Activated naive CD4-positive, alpha-beta T cell treated with anti-CD3 and anti-CD28 coated beads for 36 hours (primary cell): ENCODE measurements at places on chromosomes 2 and 18. TPM values are rescaled to one million over a fixed set of nuclear protein-coding genes. Genes with fewer than 3 reads are reported as not detected.

GRCh38 chr2:46878886-46879285 lies 36.7 kb downstream of the MCFD2 start:
- H3K4me3 ChIP-seq, result no peak overlapping the region
- H3K4me1 ChIP-seq, result no peaks in the 10 kb centered on the region
- H3K27me3 ChIP-seq, result no peaks in the 10 kb centered on the region
- no peaks in the 10 kb centered on the region for H3K36me3 ChIP-seq

Gene KLHL29
- 2.9 TPM for total RNA-seq

DNA sequence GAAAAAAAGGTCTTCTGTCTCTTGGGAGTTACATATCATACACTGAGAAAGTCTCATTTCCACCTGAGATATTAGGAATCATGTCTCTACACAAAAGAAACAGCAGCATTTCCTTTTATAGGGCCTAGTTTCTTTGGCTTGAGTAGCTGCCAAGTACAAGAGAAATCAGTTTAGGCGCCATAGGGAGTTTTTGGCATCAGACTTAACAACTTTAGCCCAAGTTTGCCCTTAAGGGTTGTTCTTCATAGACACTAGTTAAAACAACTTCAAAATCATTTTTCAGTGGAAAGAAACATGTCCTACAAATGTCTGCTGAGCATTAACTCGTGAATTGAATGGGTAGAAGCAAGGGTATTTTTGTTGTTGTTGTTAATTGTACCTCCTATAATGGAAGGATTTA lies 587.0 kb upstream of the DSEL start:
- no peaks in the 10 kb centered on the region for H3K27me3 ChIP-seq
- no peaks in the 10 kb centered on the region for H3K4me1 ChIP-seq
- DNase-seq, result no peak
- H3K27ac ChIP-seq, result no peak overlapping the region
- no peak overlapping the region for H3K4me3 ChIP-seq

Gene VWA3B
- total RNA-seq, result not detected

Gene ACMSD
- not detected for total RNA-seq

DNA sequence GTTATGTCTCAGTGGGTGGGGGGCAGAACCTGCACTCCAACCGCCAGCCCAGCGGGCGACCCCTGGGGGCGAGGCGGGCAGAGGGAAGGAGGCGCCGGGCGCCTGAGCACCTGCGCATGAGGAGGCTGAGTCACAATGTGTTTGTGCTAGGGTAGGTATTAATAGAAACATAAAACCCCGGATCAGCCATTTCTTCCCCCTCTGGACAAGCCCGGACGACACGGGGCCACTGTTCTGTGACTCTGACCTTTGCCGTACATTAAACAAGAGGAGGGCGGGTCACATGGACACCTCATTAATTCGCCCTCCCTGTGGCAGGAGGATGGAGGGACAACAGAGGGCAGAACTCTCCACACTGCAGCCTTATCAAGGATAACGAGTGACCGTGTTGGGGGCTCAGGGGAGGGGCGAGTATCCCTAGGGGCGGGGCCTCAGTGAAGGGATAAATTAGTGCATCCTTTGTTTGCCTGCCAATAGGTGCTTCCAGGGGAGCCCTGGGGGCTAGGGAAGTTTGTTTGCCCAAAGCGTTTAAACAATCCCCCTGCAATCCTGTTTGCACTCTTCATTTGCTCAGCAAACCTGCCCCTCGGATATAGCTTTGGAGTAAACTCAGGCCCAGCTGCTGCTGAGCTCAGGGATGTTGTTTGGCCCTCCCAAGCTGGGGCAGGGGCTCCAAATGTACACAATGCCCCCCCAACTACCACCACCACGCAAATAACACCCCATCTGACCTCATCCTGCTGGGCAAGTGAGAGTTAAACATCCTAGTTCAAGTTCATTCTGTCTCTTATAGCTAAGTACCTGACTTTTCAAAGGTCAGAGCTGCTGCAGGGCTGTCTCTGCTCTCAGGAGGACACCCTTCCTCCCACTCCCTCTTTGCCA lies 171.2 kb upstream of the GLI2 start:
- no peak overlapping the region for H3K27ac ChIP-seq
- no peaks in the 10 kb centered on the region for H3K4me1 ChIP-seq
- DNase-seq, result no peak
- no peaks in the 10 kb centered on the region for H3K36me3 ChIP-seq
- H3K4me3 ChIP-seq, result no peak overlapping the region

Gene LINC00305
- not detected for total RNA-seq

GRCh38 chr2:1824202-1824905 lies 80.0 kb upstream of the PXDN start:
- no peaks in the 10 kb centered on the region for H3K27me3 ChIP-seq
- H3K36me3 ChIP-seq, result no peaks in the 10 kb centered on the region
- H3K4me1 ChIP-seq, result no peaks in the 10 kb centered on the region
- no peak overlapping the region for H3K27ac ChIP-seq
- no peak for DNase-seq
- no peak overlapping the region for H3K4me3 ChIP-seq

Gene FZD7
- 0.43 TPM for total RNA-seq

- H3K27ac ChIP-seq, result no peak overlapping the region
- H3K27me3 ChIP-seq, result no peaks in the 10 kb centered on the region
- H3K4me3 ChIP-seq, result no peak overlapping the region
- DNase-seq, result no peak
- no peaks in the 10 kb centered on the region for H3K4me1 ChIP-seq
Measured at GRCh38 chr18:48728204-48728833, 189.5 kb downstream of the CTIF start.

GRCh38 chr2:188819792-188820191 lies 154.4 kb upstream of the COL3A1 start:
- no peak overlapping the region for H3K27ac ChIP-seq
- H3K4me1 ChIP-seq, result no peaks in the 10 kb centered on the region
- H3K27me3 ChIP-seq, result no peaks in the 10 kb centered on the region
- H3K36me3 ChIP-seq, result no peaks in the 10 kb centered on the region
- no peak for DNase-seq
